ENCODE measurements at places on chromosomes 1 and 21.

DNA sequence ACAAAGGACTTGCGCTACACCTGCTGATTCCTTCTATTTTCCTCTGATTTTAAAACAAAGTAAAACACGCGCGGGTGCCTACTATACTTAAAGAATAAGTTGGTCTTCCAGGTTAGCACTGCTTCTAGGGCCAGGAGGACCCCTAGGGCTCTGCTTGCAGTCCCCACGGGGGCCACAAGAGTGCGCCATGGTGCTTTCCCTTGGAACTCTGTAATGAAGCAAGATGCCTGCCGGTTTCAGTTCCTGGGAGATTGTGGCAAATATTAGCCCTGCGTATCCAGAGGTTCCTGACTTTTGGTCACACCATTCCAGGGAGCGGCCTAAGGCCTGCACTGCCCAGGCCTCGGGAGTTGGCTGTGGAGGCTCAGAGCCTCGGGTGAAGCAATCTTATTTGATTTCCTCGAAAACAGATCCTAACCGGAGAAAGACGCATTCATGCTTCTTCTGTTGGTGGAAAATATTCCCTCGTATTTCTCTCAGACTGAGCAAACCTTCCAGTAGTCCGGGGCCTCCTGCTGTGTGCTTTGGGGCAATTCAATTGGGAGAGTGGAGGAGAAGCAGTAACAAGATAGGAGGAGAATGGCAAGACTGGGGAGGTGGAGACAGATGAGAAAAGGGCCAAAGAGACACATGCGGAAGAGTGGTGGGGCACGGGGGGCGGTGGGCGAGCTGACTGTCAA is 25.3 kb downstream of the ADAM30 start:
- DNase-seq, result peak; percentile 83

DNA sequence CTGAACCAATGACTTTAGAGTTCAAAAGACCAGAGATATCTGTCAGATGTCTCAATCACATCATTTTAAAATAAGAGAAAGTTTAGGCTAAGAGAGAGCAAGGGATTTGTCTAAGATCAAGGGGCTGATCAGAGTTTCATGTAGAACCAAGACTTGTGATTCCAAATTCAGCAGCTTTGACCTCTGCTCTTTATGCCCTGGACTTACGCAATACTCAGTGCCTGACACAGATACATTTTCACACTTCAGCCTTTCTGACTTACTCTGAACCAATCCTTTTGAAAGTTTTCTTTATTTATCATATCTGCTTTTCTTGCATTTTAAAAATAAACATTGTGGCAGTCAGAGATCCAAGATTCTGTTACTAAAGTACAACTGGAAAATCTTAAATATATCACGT is 428.0 kb downstream of the PLPP3 start:
- no peak for DNase-seq

DNA sequence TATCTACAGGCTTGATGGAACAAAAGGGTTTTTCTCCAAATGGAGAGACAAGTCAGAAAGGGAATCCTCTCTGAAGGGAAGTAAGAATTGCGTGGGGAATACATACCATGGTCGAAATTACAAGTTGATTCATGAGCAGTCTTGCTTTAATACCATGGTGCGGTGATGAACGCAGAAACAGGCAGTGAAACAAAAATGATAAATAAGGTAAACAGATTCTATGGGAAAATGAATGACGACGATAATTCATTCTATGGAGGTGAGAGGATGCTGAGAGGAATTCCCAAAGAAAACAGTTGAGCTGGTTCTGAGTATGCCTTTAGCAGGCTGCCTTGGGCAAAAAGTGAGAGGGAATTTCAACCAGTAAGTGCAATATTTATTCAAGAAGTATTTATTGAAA is 209.4 kb upstream of the RUNX1 start:
- DNase-seq, result no peak

DNA sequence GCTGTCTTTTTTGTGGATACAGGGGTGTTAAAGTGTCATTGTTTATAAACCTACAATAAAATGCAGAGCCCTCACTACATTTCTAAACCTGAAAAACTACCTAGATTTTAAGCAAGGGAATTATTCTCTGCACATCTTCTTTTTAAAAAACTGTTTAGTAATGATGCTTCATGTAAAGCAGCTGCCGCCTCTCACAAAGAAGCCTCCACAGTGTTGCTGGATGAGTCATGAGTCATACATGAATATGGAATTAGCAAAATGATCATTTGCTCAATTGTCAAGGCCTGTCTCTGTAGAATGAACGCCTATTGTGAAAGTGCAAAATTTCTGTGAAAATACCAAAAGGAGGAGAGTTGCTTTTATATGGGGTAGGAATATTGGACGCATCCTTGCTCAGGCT is 259.5 kb upstream of the CHRM3 start:
- peak; percentile 12 for DNase-seq

DNA sequence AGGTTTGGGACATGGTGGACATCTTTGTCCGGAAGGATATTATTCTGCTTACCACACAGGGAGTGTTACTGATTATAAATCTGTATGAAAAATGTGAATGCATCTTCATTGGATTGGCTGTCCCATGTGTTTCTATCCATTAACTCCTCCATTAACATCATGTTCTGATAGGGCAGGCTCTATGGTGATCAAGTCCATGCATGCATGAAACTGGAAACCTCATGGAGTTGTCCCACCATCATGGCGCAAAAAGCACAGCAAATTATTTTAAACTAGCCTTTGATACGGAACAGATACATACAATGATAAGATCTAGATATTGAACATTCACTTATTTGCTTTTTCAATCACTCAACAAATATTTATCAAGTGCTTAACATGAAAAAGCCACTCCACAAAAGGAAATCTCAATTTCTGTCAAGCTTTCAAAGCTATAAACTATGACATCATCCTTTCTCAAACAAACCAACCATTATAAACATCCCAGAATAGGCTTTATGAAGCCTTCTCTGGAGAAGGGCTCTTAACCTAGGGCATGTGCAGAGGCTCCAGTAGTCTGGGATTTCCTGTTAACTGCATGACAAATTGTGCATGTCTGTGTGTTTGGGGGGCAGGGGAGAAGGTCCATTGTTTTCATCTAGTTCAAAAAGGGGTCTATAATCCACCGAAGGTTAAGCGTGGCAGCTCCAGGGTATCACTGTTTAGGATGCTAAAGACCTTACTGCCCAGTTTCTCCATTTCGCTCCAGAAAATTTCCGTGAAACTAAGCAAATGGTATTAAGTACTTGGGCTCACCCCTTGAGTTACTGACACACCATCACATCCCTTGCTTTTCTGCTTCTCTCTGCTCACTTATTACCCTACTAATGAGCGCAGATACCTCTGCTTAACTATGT is 46.1 kb downstream of the ADAMTS1 start:
- DNase-seq, result no peak

GRCh38 chr1:235336903-235337302 is 8.5 kb downstream of the GGPS1 start:
- no peak for DNase-seq

DNA sequence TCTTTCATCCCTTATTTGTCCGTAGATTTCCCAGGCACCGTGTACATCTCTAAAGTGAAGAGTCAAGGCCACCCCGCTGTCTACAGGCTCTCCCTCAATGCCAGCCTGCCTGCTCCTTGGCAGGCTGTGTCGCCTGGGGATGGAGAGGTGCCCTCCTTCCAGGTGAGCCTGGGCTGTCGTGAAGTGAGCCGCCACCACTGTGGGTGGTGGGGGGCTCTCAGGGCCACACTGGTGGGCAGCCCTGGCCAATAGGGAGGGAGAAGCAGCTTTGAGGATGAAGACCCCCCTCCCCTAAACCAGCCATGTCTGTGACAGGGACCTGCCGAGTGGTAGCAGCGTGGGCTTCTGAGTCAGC is 46.2 kb downstream of the DISP3 start:
- DNase-seq, result no peak

GRCh38 chr1:225670806-225671733 is 18.1 kb upstream of the ENAH start:
- no peak for DNase-seq

GRCh38 chr1:3996846-3997705 is 97.0 kb upstream of the C1orf174 start:
- no peak for DNase-seq

DNA sequence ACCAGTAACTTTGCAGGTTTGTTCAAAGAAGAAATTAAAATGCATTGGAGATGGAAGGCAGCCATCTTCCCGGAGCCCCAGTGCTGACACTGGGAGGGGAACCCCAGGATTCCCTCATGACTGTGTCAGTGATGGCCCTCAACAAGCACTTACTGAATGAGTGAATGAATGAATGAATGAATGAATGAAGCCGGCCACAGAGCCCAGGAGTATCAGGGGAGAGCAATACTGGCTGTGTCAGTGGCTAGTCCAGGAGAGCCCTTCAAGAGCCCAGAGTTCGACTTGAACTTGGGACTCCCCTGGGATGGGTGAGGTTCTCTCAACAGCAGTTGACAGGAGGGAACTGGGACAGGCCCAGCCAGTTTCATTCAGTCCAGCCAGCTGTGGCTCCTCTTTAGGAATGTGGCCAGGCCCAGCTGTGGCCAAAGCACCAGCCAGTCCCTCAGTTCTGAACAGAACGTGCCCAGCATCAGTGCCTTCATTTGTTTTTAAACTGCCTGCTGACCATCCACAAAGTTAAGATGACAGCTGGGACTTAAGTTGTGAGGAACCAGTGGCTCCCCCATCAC is 9.2 kb upstream of the ERG start:
- no peak for DNase-seq

- no peak for DNase-seq
These were observed 140.7 kb downstream of the PAPPA2 start for GRCh38 chr1:176603696-176604095.

DNA sequence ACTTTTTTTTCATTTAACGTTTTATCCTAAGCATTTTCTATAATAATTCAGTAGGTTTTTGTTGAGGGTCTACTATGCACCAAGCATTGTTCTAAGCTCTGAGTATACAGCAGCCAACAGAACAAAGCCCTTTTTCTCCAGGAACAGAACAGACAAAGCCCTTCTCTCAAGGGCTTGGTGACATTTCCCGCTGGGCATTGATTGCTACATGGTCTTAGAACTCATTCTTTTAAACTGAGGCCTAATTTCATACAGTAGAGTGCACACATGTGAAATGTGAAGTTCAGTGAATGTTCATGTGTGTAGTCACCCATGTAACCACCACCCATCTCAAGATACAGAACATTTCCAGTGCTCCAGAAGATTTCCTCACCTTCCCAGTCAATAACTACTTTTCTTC is 15.2 kb upstream of the PDIK1L start:
- DNase-seq, result no peak

- DNase-seq, result no peak
These were observed 1009.9 kb downstream of the PLA2G4A start for GRCh38 chr1:187838335-187839293.

DNA sequence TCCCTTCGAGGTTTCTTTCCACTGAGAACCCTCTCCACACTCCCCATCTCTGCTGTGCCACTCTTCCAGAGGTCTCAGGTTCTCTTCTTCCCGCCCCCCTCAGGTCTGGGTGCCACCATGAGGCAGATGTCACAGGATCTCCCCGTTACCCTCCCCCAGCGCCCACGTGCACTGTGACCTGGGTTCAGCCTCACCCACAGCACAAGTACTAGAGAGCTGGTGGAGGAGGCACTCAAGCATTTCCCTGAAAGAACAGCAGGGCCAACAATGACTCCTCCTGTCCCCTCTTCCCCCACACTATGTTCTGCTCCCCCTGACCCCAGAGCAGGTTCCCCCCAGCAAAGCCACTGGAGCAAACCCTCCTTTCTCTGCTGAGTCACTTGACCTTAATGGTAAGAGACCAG is 14.3 kb downstream of the PLEKHA6 start:
- no peak for DNase-seq

DNA sequence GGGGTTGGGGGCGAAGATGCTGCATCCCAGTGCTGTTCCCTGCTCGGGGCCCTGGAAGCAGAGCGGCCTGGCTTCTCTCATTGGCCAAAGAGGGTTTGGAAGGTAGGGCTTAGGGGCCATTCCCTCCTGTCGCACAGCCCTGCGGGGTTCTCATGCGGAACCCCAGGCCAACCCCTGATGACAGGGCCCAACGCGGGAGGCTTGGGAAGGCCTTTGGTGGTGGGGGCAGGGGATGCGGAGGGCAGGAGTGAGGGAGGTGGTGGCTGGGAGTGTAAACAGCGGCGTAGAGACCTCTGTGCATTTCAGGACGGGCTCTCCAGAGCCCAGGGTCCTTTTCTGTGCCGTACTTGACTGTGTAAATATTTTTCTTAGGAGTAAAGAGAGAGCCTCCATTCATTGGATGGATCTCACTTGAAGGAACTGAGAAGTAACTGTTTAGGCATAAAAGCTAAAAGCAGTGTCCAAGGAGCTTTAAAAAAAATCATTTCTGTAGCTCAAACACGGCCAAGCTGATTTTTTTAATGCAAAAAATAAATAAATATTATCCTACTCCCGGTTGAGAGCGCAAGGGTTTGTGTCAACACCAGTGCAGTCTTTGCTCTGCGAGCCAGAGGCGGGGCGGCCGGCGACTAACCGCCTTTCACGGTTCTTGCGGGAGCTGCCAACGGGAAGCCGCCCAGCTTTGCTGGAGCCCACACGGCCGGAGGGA is 169.1 kb downstream of the PRDM16 start:
- peak; percentile 67 for DNase-seq

DNA sequence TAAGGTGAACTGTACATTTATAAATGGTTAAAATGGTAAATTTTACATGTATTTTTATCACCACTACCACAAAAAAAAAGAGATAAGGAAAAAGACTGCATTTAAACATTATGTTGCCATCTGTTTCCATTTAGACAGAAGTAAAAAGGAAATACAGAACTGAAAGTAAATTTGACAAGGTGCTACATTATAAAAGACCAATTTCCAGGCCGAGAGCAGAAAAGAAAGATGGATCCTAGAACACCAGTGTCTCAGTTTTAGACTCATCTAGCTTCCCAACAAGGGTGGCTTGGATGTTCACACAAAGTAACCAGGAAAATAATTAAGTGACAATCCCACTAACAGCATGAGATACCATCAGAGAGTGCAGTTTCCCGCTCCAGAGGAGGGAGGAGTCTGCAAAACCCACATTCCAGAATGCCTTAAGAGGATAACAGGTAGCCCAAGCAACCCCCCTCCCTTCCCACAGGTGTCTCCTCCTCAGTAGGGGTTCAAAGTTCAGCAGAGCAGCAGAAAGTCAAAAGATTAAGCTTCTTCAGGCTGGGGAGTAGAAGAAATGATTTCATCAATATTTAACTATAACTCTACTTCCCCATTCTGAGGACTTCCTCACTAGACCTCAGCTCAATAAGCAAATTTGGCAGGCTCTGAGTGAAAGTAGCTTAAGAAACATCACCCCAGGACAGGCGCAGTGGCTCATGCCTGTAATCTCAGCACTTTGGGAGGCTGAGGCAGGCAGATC is 11.8 kb downstream of the TPM3 start:
- DNase-seq, result peak; percentile 52

- no peak for DNase-seq
These were observed 220.0 kb downstream of the TM2D1 start for GRCh38 chr1:61504852-61505390.

- no peak for DNase-seq
These were observed 147.7 kb downstream of the FAF1 start for GRCh38 chr1:50812346-50812745.

- DNase-seq, result no peak
These were observed 36.6 kb downstream of the FMO4 start for GRCh38 chr1:171350594-171350993.

GRCh38 chr1:23915466-23915865 is 2.3 kb upstream of the CNR2 start:
- DNase-seq, result no peak

- DNase-seq, result no peak
These were observed 35.8 kb upstream of the HIVEP3 start for GRCh38 chr1:41954533-41954944.

- DNase-seq, result no peak
These were observed 494.2 kb downstream of the NEGR1 start for GRCh38 chr1:71788113-71788512.

Measured in muscle of leg (tissue), 16 donors.